ENCODE measurements at places on chromosomes 7 and 10.
A peak's percentile ranks its signal among the peaks of the same experiment; 100 is the strongest.

- no peak for DNase-seq
Measured at GRCh38 chr7:157291404-157292080, 45.3 kb upstream of the DNAJB6 start.

- DNase-seq = peak; percentile 24
Measured at GRCh38 chr7:1844951-1845390, 174.9 kb downstream of the ELFN1 start.

DNA sequence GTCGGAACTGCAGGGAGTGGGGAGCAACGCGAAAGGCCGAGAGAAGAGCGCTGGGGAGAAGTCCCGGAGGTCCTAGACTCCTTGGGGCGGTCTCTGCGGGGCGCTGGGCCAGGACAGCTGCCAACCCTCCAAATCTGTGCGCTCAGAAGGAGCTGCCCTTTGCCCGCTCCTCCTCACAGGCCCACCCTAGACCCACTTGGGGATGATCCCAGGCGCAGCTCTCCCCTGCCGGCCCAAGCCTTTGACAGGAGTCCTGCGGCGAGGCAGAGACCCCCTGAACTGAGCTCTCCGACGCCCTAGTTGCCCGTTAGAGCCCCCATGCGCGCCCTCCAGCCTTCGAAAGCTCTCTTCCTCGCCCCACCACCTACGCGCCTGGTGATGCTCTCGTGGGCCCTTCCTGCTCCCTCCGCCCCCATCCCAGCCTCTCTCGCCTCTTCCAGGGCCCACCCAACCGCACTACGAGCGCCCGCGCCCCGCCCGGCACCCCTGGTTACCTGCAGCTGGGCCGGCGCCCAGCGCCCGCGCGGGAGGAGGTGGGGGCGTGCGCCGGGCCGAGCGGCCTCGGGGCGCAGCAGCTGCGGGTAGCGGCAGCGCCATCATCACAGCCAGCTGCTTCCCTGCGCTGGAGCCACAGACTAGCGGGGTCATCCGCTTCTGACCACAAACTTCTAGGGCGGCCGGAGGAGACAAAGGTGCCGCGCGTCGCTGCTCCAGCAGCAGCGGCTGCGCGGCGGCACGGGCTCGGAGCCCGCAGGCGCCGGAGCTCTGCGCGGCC is 353.4 kb downstream of the DNAJB6 start:
- peak; percentile 52 for DNase-seq

DNA sequence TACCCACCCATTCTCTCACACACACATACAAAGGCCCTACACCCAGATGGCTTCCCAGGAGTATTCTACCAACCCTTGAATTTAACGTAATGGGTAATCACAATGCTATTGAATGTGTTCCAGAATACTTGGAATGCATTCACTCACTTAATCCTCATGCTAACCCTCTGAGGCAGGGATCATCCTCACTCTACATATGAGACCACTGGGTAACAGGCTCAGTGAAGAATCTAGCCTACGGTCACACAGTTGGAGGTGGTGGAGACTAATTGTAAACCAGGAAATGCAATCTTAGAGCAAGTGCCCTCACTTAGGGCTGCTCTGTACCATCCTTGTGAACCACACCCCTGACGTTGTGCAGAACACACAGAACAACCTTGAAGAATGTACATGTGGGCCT is 87.5 kb downstream of the PPP1R3C start:
- DNase-seq = no peak

DNA sequence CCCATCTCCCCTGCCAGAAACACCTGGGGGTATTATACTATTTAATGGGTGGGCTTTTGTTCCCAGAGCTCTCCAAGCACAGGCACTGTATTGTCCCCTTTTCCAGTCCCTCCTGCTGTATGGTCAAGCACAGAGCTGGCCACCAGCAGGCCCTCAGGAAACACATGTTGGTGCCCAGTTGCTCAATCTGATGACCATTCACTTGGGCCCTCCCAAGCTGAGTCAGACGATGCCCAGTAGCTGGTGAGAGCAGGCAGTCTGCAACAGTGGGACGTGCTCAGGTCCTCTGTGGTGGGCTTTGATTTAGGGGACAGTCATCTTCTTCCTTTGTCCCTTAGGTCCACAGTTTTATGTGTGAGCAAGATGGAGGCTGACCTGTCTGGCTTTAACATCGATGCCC is 11.8 kb downstream of the SFXN2 start:
- no peak for DNase-seq

- no peak for DNase-seq
Measured at GRCh38 chr7:53302496-53303246, 267.2 kb downstream of the POM121L12 start.

GRCh38 chr10:59631882-59632807 is 77.5 kb downstream of the SLC16A9 start:
- DNase-seq = no peak

- DNase-seq = no peak
Measured at GRCh38 chr7:150952331-150953050, 25.6 kb downstream of the KCNH2 start.

DNA sequence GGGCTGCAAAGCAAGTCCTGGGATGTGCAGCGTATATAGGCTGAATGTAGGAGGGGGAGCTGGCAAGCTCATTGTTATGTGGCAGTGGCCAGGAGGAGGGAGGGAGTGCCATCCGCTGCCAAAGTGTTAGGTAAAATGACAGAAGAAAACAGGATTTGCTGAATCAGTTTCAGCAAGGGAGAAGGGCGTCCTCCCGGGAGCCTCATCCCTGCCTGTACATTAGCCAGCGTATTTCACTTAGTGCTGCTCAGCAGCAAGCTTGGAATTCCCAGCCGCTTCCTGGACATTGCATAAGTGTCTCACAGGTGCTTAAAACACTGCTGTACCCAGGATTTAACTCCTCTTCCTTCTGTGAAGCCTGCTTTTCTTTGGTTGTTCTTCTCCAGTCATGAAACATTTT is 2.5 kb downstream of the NIPSNAP2 start:
- DNase-seq = no peak

DNA sequence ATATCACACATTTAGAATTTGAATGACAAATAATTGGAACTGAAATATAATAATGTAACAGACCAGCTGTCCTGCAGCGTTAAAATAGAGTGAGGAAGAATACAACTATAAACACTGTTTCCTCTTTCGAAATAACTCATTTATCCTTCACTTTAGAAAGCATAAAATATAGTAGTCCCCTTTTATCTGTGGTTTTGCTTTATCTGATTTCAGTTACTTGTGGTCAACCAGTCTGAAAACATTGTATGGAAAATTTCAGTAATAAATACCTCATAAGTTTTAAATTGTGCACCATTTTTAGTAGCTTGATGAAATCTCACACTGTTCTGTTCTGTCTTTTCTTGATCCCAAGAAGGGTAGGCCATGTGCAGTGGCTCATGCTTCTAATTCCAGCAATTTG is 31.7 kb downstream of the POLR1F start:
- DNase-seq = no peak

DNA sequence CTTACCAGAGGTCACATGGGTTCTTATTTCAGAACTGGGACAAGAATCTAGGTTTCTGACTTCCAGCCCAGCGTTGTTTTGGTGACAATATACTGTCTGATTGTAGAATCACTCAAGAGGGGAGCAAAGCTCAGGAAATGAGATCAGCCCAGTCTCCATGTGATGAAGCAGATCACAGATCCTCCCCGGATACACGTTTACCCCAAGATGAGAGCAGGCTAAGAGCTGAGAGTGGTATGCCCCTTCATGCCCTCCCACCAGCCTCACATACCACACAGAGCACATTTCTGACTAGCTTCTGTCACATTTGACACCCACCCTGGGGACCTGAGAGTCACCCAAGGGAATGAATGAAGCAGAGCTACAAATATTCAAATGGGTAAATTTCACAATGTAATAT is 27.1 kb upstream of the PRKCQ start:
- DNase-seq = peak; percentile 42

DNA sequence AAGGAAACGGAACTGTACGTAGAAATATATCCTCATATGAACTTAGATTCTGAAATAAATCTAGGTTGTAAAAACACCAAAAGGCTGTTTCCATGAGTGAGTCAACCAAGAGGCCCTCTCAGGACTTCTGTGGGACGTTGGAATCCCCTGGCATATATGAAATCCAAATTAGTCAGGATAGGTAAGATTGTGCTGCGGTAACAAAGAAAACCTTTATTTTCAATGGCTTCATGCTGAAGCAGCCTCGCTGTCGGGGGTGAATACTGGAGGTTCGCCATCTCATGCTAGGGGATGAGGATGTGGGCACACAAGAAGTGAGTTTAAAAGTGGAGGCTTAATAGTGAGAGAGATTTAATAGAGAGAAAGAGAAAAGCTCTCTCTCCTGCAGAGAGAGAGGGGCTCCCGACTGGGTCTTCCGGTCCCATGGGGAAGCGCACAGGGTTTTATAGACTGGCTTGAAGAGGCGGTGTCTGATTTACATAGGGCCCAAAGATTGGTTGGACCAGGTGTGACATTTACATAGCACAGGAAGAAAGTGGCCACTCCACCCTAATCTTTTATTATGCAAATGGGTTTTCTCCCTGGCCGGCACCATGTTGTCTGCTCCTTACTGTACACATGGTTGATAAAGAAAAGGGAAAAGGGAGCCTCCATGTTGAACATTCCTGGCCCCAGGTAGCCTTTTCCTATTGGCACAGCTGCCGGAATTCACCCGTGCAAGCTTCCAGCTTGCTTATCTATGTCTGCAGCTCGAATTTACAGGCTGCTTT is 52.3 kb upstream of the SEPHS1 start:
- DNase-seq = no peak

GRCh38 chr7:17558558-17559332 is 260.3 kb downstream of the AHR start:
- DNase-seq = no peak

DNA sequence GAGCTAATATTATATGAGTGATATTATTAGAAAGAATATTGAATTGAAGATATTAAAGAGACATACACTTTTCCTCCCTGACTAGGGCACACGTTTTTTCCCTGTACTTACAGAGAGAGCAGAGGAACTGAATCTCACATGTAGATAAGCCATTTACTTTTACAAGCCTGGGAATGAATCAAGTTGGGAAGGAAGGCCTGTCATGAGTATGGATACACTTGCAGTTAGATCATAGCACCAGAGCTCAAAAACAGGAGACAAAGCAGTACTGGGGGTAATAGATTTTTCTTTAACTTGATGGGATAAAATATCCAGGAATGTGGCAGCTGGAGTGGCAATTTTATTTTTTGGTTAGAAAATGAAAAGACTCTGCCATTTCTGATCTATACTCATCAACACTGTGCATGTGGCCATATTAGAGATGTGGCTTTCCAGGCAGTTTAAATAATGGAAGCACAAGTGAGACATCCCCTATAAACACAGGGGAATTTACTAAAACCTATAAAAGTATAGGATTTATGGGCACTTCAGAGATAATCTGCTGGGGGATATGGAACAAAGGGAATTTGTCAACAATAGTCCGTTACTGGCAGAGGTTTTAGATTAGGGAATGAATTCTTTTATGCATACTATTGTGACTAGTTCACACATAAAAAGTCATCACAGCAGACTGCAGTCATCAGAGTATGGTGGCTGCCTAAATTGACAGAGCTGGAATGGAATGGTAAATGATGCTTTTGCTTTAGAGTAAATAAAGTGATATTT is 657.7 kb upstream of the MBL2 start:
- no peak for DNase-seq

- DNase-seq = no peak
Measured at GRCh38 chr10:30637881-30638467, 8.4 kb upstream of the LYZL2 start.

DNA sequence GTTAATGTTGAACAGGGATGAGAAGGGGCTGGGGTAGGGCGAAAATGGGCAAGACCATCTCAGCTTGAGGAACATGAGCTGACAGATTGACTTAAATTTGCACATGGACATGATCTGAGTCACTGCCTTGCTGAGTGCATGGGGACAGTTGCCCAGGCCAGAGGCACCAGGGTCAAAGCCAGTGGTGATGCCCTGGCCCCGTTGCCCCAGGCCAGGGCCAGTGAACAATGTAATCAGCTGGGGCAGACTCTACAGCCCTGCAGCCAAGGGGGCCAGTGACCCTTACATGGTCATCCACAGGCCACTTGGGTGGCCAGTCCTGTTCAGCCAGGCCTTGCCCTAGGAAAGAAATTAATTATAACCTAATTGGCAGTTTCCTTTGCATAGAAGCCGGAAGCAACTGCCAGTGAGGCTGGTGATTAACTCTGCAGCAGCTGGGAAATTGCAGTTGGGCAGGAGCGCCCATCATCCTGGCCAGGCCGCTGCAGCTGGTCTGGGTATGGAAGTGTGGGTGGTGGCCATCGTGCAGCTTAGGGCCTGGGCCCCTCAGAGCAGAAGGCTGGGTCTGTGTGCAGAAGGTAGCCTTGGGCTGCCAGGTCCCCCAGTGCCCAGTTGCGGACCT is 9.6 kb downstream of the RET start:
- no peak for DNase-seq

- DNase-seq = no peak
Measured at GRCh38 chr10:16518822-16519221, 2.9 kb downstream of the C1QL3 start.

DNA sequence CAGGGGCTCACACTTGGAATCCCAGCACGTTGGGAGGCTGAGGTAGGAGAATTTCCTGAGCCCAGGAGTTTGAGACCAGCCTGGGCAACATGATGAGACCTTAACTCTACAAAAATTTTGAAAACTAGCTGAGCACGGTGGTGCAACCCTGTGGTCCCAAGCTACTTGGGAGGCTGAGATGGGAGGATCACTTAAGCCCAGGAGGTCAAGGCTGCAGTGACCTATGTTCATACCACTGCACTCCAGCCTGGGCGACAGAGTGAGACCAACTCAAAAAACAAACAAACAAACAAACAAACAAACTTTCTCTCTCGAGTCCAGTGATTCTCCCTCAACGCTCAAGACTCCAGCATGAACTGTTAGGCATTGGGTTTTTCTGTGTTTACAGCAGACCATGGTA is 2.0 kb upstream of the TYSND1 start:
- DNase-seq = no peak

GRCh38 chr10:17734432-17735080 is 17.4 kb upstream of the TMEM236 start:
- no peak for DNase-seq

DNA sequence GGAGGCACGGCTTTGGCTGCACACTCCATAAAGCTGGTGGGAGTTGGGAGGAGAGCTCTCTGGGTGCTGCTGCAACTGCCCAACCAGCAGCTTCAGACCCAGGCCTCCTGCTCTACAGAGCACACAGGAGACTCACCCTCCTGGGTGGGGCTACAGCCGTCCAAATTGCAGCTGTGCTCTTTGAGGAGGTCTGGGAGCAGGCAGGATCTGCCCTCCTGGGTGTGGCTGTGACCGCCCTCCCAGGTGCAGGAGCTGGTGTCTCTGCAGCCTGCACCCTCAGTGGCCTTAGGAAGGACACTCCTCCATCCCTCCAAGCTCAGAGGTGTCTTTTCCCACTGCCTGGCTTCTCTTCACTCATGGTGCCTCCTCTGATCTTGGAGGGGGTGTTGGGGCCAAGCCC is 20.0 kb upstream of the PRF1 start:
- no peak for DNase-seq

All from activated naive CD8-positive, alpha-beta T cell treated with anti-CD3 and anti-CD28 coated beads, Interleukin-2, amount 10 ng/mL, durations not matched to agents 7 days and 5 days (primary cell).